ENCODE measurements at places on chromosomes 11 and 22. TPM values are rescaled to one million over a fixed set of nuclear protein-coding genes. Genes with fewer than 3 reads are reported as not detected.

- H3K27ac ChIP-seq, result peak overlapping the region; percentile 73
- peaks cover 16% of the 10 kb centered on the region for H3K4me1 ChIP-seq
- H3K36me3 ChIP-seq, result no peaks in the 10 kb centered on the region
- DNase-seq, result no peak
- peak overlapping the region; percentile 64 for H3K4me3 ChIP-seq
Measured at GRCh38 chr11:748007-748359, 719 bp downstream of the TALDO1 start.

GRCh38 chr11:3840870-3841425 lies at the start of gene RHOG:
Gene RHOG (minus strand): TSS chr11:3840959. CDS start chr11:3828138, 12,821 bp downstream.
- peaks cover 4% of the 10 kb centered on the region for H3K36me3 ChIP-seq
- peak within 1 kb of the TSS; percentile 99 for H3K27ac ChIP-seq
- H3K27me3 ChIP-seq, result no peaks in the 10 kb centered on the region
- no peak for DNase-seq

DNA sequence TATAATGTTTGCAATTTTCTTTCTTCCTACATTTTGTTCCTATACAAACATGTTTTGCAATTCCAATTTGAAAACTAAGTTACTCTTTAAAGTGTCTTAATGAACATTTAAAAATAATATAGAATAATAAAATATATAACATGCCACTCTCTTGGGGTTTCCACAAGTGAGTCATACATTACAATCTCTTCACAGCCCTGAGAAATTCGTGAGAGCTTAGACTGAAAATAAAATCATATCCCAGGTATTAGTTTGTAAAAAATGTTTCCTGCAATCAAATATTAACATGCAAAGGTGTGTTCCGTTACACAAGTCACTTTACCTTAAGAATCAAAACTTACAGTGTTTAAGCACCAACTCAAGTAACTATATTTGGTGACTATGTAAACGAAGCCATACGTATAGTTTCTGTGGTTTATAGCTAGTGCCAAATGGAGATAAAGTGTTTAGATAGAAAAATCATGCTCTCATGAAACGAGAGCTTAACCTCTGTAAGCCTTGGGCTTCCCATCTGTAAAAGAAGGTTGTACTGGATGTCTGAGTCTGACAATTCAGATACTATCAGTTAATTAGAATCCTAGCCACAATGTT lies 253.6 kb upstream of the ANO3 start:
- H3K4me1 ChIP-seq, result no peaks in the 10 kb centered on the region
- H3K27me3 ChIP-seq, result no peaks in the 10 kb centered on the region
- no peak overlapping the region for H3K4me3 ChIP-seq
- H3K36me3 ChIP-seq, result no peaks in the 10 kb centered on the region

DNA sequence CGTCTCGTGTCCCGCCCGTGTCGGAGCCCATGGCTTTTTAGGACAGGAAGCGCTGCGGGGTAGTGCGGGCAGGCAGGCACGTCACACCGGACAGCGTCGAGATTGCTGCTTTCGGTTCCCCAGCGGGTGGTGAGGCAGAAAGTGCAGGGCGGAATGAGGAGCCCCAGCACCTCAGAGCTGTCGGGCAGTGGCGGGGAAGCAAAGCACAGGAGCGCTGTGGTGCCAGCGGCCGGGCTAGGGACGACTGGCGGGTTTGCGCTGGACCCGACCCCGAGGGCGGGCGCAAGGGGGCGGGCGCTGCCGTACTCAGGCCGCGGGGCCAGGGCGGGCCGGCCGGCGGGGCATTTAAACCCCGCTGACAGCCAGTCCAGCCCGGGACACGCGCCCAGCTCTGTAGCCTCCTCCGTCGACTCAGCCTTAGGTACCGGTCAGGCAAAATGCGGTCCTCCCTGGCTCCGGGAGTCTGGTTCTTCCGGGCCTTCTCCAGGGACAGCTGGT lies at the start of gene SLC37A2:
Gene SLC37A2, plus strand, starts transcription at position 375 of the 498 bp plus-strand sequence. Its CDS starts 63 bp downstream, at position 438.
- peaks cover 47% of the 10 kb centered on the region for H3K27me3 ChIP-seq
- DNase-seq, result no peak

DNA sequence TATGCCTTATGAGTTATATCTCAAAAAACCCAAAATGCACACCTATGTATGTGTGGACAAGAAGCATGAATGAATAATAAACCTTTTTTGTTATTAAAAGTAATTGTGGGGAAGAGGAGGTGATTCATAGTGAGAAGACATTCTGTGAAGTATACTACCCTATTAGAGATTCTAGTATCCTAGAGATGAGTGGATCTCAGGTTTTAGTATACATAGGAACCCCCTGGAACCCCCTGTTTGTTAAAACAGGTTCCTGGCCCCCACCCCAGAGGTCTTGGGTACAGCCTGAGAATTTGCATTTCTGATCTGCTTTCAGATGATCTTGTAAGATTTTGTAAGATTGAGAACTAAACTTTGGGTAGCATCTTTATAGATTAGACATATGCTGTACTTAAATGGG lies 17.5 kb downstream of the NUCB2 start:
- no peak overlapping the region for H3K27ac ChIP-seq
- H3K36me3 ChIP-seq, result peaks cover 64% of the 10 kb centered on the region
- H3K27me3 ChIP-seq, result no peaks in the 10 kb centered on the region

ASPHD2 gene
- total RNA-seq, result 2.1 TPM

OR2AG2 gene
- total RNA-seq, result 0.05 TPM
